Activated B cell treated with CpG ODN at 0.5 μM for 24 hours (primary cell): ENCODE measurements at places on chromosomes 5 and 9.

- no peak for DNase-seq
These were observed 1.0 kb upstream of the EFNA5 start for GRCh38 chr5:107671742-107672210.

- DNase-seq, result no peak
These were observed 73.7 kb downstream of the MPDZ start for GRCh38 chr9:13205824-13206223.

DNA sequence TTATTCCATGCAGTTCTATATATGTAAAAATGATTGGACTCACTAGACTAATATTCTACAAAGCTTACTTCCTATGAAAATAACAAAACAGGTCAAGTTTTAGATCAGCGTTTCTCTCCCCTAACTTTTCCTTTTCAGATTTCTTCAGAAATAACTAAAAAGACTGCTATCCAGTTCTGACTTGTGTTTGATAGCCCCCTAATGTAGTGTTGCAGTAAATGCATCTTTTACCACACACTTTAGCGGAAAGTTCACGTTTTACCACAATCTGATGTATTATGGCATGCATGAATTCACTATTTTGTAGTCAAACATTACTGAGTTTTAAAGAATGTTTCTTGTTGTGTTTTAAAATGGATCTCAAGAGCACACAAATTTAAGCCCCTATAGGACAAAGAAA is 292.7 kb downstream of the RAB3C start:
- DNase-seq, result no peak

DNA sequence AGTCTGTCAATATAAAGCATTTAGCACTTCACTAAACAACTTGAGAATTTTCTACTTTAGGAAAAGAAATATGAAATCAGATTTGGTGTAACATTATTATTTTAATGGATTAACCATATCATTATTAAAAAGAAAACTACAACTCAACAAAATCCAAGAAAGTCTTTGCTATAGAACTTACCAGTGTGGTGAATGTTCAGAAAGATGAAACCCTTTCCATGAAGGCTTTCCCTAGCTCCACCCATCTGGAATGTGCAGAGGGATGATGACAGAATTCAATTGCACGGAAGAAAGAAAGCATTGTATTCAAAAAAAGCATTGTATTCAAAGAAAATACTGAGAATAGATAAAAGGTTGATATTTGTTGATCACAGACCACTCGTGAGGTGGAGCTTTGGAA is 328.6 kb upstream of the NUDT12 start:
- DNase-seq, result no peak
